ENCODE measurements at places on chromosomes 11 and 22.

GRCh38 chr11:23284631-23285030 is 424.4 kb upstream of the CCDC179 start:
- DNase-seq = no peak

DNA sequence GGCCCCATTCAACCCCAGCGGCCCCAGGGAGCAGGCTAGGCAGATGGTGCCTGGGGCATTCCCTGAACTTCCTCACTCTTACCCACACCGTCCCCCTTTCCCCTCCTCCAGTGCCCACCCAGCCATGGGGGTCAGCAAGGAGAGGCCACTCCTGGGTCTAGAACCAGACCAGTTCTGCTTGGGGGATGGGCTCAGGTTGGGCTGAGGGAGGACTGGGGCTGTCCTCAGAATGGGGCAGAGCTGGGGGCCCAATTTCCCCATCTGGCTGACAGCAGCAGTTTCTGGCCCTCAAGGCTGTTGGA is 12.4 kb downstream of the SCYL1 start:
- no peak for DNase-seq

DNA sequence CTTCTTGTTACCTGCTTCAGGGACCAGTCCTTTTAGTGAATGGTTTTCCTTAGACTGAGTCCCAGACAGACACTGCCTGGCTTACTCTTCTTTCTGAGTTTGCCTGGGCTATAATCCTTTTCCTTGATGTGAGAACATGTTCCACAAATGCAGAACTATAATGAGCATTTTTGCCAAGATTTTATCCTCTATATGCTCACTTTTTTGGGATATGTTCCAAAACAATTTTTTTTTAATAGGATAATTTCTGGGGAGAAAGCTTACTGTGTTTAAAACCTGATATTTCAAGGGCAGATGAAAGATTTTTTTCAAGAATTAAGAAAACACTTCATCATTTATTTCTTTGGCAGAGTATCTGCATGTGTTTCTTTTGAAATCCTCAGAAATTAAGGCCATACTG is 110.0 kb upstream of the TENM4 start:
- no peak for DNase-seq

DNA sequence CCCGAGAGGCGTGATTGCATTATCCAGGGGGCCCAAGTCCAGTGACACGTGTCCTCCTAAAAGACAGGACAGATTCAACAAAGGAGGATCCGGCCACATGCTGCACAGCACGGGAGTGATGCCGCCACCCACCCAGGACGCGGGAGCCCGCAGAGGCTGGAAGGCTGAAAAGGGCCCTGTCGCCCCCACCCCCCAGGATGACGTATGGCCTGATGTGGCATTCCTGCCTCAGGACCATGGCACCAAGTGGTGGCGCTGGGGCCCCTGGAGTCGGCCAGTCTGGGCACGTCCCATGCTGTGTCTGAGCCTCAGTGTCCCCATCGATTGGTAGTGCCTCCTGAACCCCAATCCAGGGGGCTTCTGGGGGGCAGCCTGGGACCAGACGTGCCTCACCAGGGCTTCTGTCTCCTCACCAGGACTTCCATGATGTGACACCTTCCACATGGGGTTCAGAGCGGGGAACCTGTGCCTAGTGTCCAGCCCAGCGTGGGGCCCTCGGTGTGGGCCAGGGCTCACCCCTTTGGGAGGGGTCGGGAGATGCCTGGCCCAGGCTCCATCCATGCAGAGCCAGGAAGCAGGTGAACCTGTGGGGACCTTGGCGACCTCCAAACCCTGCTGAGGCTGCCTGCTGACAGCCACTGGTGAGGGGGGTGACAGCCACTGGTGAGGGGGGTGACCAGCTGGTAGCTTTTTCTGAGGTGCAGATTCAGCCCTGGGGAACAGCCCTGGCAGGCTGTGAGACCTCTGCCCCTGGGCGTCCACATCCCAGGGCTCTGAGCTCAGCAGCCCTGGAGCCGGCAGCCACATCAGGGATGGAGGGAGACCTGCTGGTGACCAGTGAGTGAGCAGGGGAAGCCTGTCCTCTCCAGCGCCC is 75.3 kb downstream of the KCNQ1 start:
- no peak for DNase-seq

GRCh38 chr22:25407859-25408229 is 156.6 kb upstream of the GRK3 start:
- no peak for DNase-seq

GRCh38 chr11:96681019-96681716 is 291.4 kb downstream of the JRKL start:
- no peak for DNase-seq

DNA sequence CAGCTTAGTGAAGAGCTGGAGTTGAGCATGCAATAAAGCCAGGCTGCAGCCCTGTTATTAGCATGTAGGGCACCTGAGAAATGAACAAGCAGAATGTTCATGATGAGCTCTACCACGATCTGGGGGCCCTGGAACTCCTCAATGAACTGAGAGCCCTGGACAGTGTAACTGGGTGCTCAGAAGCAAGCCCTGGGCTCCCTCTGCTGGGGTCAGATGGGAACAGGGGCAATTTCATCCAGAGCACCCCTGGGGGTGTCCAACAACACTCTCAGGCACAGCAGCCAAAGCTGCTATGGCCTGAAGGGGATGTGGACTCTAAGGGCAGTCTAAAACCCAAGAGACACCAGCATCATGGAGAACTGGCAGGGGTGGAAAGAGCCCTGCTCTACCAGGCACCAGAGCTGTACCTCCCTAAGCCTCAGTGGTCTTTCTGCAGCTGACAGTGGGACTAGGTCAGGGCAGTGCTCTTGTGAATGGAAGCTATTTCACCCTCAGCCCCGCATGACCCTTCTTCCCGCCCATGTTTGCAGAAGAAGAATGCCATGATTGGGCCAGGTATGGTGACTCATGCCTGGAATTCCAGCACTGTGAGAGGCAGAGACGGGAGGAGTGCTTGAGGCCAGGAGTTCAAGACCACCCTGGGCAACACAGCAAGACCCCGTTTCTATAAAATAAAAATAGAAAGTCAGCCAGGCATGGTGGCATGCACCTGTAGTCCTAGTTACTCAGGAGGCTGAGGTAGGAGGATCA is 28.9 kb downstream of the THOC5 start:
- peak; percentile 21 for DNase-seq

GRCh38 chr11:11070976-11071375 is 213.1 kb upstream of the ZBED5 start:
- peak; percentile 10 for DNase-seq

- no peak for DNase-seq
Measured at GRCh38 chr11:20912922-20913512, 243.6 kb downstream of the NELL1 start.

DNA sequence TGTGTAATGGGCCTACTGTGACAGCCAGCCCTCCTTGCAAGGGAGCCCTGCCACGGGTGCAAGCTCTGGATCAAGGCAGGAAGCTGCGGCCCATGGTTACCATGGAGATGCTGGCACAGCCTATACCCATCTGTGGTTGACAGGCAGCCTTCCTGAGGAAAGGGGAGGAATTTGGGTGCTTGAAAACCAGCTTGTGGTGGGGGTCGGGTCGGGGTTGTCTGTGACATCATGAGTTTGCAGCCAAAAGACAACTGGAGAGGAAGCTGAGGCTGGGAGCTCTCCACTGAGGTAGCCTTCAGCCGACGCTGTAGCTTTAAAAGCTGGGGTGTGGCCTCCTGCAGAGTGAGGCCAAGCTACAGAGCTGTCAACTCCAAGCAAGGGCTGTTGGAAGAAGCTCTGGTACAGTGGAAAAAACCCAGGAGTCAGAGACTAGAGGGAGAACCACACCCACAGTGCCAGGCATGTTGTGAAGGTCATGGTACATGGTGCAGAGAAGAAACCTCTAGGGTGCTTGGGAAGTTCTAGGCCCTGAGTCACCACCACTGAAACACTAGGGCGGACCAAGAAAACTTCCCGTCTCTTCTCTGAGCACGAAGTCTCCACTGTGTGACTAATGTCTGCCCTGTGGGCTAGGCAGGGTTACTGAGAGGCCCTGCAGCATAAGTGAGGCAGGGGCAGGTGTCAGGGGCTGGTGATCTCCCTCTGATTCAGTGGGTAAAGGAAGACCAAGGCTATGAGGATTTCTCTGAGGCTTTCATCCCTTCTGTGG is 10.8 kb upstream of the LDHA start:
- peak; percentile 45 for DNase-seq

- no peak for DNase-seq
Measured at GRCh38 chr22:19111584-19111983, 10.6 kb downstream of the DGCR2 start.

DNA sequence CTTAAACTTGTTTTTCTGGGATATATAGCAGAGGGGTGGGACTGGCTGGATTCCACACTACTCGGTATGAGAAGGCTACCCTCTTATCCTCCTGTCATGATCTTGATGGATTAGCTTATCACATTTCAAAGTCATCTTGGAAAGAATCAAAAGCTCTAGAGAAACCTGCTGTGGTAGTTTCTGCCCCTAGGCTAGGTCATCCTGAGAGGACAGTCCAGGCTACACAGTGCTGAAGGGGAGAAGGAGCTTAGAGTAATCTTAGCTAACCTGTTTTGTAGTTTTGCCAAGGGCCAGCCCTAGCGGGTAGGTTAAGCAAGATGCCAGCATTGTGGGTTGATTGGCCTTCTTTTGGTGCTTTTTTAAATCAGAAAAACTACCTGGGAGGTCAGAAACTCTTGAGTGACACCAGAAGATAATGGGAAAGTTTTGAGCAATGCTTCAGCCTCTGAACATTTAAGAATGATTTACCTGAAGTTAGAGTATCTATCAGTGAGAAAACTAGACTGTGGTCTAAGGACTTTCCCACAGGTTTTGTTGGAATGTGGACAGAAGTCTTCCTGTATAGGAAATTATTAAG is 21.3 kb downstream of the PIWIL4 start:
- DNase-seq = no peak

- DNase-seq = no peak
Measured at GRCh38 chr22:45083659-45084305, 74.0 kb upstream of the PHF21B start.

DNA sequence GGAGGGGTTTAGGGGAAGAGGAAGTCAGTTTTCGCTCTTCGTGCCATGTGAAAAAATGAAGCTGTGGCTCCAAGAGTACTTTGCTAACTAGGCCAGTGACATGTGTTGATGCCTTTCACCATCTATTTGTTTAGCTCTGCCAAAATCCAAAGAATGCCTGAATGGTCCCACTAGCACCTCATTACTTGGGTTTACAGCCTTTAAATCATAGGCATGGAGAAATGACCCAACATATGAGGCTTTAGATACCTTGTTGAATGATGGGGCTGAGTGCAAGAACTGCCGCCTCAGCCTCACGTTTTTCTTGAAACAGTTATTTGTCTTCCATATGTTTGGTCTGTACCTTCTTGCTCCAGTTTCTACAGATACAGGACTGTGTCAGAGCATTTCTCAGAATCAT is 8.3 kb downstream of the RBM4 start:
- no peak for DNase-seq

- no peak for DNase-seq
Measured at GRCh38 chr11:131666617-131667016, 296.2 kb downstream of the NTM start.

DNA sequence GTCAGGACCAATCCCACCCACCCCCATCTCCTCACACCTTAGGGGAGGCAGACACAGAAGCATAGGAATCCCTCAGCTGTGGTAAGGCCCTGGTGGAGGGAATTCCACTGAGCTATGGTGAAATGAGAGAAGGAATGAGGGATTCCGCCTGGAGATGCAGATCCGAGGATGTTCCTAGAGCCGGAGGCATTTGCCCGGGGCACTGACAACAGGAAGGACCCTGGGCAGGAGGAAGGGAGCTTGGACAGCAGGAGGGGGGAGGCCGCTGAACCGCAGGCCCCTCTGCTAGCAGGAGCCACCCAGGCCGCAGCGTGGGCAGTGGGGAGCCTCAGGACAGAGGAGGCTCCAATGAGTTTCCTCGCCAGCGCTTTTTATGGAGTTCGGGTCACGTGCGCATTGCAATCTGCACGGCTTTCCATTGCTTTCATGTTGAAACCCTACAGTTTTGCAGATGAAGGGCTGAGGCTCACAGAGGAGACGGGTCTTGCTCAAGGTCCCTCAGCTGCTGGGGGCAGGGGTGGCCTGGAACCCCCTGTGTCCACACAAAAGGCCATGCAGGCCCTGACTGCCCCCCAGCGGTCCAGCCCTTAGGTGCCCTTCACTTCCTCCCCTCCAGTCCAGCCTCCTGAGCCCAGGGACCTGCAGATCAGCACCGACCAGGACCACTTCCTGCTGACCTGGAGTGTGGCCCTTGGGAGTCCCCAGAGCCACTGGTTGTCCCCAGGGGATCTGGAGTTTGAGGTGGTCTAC is 15.5 kb downstream of the CSF2RB start:
- no peak for DNase-seq

DNA sequence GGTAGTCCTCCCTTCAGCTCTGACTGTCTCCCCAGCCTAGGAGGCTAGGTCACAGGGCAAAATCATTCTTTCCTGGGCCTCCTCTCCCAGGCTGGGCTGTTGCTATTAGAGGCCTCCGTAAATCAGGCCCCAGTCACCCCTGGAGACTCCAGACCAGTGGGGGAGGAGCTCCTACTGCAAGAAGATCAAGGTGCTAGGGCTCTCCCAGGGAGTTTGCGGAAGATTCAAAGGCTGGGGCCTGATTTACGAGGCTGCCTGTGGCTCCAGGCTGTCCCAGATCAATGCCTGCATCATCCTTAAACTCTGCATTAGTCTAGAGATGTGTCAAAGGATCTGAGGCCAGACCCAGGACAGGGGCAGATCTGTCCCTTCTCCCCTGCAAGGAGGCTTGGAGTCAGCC is 346.2 kb downstream of the TENM4 start:
- no peak for DNase-seq

All from OCI-M1 (cell line).